ENCODE measurements at places on chromosomes 4 and X.
A peak's percentile ranks its signal among the peaks of the same experiment; 100 is the strongest.

DNA sequence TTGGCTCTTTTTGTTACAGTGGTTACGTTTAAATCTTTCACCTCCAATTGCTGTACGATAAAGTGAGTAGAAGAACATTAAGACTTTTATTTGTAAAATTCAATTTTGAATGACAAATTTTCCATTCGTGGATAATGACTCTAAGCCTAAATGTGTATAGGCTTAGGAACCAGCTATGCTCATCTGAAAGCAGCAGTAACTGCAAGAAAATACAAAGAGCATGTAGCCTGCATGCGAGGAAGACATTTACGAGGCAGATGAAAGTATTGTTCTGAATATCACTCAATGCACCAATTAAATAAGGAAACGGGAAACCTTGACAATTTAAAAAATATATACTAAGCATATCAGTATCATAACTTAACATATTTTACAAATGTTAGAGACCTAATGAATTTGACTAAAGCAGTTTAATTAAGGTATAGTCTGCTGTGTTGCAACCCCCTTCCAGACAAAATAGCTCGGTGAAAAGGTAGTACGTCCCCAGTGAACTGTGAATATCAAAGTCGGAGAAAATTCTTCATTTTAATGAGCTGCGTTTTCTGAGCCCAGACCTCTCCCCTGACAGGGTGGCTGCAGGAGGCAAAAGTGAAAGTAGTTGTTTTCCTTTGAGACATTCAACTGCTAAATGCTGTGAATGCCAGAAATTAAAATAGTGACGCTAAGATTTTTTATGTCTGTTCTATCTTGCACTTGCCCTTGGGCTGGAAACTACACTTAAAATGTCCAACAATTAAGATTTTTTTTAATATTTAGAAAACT is 1236.5 kb upstream of the TENM3 start:
- DNase-seq: no peak

DNA sequence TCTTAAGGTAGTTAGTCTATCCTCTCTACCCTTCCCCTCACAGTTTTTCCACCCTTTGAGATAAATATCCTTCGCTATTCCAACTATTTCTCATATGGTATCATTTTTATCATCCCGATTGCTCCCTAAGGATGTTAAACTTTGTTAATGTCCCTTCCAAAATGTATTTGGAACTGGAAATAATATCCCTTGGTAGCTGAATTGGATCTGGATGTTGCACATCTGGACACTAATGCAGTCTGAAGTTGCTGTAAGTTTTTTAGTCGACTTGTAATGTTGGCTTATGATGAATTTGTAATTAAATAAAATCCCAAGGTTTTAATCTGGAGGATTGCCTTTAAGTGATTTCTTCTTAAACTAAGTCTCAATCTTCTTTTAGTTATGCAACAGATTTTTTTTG is 22.5 kb downstream of the XIAP start:
- DNase-seq: no peak

DNA sequence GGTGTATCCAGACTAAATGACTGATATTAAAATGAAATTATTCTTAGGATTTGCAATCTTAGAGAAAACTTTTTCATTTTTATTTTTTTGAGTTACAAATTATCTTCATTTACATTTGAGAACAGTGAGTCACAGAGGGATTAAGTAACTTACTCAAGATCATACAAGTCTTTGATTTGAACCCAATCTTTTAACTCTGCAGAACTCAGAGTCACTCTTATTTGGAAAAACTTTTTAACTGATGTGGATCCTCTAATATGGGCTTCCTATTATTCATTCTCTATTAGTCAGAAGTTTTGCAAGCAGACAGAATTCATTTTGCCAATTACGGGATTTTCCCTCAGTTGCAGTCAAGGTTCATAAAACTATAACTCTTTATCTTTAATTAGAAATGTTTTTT is 20.1 kb downstream of the HPRT1 start:
- DNase-seq: no peak

DNA sequence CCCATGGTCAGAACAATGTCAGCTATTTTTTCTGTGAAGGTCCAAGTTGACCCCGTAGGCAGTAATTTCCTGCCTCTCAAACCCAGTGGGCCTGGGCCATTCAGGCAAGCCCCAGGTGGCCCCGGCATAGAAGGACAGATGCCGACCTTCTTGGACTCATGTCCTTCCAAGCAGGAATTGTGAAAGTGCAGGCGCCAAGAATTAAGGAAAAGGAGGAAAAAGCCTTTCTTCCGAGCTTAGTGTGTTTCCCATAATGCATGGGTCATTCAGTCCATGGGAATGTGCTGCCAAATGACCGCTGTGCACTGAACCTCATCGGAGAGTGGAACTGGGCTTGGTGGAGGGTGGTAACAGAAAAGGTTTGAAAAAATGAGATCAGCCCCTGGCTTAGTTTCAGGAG is 196.5 kb upstream of the HS3ST1 start:
- DNase-seq: no peak

DNA sequence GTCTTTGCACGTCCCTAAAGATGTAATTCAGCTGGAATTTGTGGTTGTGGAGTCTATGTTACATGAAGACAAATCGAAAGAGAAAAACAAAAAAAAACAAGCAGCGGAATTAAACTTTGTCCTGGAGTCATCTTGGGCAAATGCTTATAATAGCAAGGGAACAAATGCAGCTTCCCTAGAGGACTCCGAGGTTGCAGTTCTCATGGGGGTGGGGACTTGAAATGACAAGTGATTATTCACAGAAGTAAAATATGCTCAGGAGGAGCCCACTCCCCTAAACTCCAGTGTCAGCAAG is 362.4 kb downstream of the ARHGAP24 start:
- DNase-seq: no peak

- DNase-seq: peak; percentile 54
Measured at GRCh38 chrX:12950851-12951594, 23.9 kb upstream of the TMSB4X start.
